ENCODE measurements at places on chromosomes 3 and 15. TPM values are rescaled to one million over a fixed set of nuclear protein-coding genes. Genes with fewer than 3 reads are reported as not detected.

- no peak for DNase-seq
Measured at GRCh38 chr3:98532275-98532637, 478 bp downstream of the GPR15 start.

DNA sequence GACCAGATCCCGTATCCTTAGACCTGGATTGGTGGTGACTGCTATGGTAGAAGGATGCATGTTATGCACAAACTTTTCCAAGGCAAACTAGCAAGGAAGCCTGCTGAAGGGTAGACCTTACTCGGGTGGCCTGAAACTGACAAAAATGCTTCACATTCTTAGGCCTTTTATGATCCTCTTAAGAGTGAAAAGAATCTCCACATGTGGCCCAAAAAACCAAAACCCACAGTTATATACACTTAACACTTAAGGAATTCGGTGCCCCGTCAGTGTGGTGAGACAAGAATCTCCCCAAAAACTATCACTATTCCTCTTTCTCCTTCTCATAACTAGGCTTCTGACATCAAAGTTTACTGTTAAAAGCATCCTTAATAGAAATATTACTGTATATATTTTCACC lies 130.1 kb upstream of the SOX2 start:
- no peak for DNase-seq

- no peak for DNase-seq
Measured at GRCh38 chr3:535566-536416, 339.2 kb downstream of the CHL1 start.

DNA sequence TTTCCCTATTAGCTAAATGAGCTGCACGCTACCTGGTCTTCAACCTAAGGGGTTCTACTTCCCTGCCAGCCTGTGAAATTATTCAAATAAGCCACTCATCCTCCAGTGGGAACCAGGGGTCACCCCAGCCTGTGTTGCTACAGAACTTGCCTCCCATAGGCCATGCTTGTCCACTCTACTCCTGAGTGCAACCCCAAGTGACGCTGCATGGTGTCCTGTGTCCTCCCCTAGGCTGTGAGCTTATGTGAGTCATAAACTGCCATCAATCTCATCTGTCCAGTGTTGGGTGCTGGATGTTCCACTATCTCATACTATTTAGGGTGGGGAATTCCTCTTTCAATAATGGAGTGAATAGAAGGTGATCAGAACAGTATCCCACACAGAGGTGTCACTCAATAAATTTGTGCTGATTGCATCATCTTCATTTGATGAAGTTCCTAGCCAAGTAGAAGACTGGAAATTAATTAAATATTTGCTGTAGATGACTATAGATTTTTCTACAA lies 49.8 kb upstream of the SSR3 start:
- DNase-seq: no peak

GRCh38 chr3:87318617-87319021 lies 42.2 kb upstream of the POU1F1 start:
- DNase-seq: no peak

GRCh38 chr15:39061952-39062464 lies 497.4 kb upstream of the RASGRP1 start:
- no peak for DNase-seq

DNA sequence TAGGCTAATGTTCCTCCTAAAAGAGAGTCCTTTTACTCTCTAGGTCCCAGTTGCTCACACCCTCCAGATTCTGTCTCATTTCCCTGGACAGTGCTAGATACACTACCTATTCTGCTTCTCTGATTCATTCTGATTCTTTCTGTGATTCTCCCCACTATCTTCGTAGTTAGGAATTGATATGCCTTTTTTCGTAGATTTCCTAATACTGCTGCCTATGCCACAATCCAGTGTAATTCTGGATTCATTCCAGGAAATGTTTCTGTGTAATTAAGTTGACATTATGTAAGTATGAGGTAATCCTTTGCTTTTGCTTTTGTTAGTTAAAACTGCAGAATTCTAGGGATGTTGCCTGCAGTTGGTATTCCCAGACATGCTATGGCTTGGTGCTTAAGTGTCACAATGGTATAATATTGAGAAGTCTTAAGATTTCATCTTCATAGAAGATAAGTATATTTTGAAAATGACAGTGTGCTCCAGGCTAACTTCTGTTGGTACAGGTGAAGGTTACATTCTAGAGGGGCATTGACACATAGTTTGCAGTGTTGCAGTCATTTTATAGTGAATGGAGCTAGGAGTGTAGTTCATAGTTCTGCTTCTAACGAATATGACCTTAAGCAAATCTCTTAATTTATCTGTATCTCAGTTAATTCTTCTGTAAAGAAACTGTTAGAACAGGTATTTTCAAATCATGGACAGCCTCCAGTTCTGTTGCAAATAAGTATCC lies 54.3 kb downstream of the RIOX2 start:
- DNase-seq: no peak

- DNase-seq: no peak
Measured at GRCh38 chr3:64382153-64382552, 156.9 kb upstream of the PRICKLE2 start.

DNA sequence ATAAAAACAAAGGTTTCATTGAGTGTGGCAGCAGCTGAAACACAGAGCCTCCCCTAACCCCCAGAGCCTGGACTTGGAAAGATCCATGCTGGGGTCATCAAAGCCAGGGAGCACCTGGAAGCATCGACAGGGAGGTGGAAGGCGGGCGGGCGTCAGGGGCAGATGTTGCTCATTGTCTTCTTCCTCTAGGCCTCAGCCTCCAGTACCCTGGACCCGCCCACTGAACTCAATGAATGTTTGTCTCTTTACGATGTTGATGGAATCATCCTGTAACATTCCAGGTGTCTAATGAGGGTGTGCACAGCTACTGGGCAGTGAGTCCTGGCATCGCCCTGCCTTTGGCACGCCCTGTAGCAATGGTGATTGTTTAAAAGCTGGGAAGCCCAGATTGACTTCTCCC lies 9.8 kb downstream of the GP5 start:
- no peak for DNase-seq

- DNase-seq: no peak
Measured at GRCh38 chr3:33221241-33221640, 2.6 kb upstream of the SUSD5 start.

- DNase-seq: no peak
Measured at GRCh38 chr3:112794622-112795172, 52.0 kb downstream of the CD200R1L start.

- no peak for DNase-seq
Measured at GRCh38 chr3:9951126-9951525, 1.1 kb downstream of the PRRT3 start.

GRCh38 chr3:168051531-168052471 lies 43.9 kb downstream of the GOLIM4 start:
- no peak for DNase-seq

GRCh38 chr15:35519541-35520149 lies 26.3 kb downstream of the DPH6 start:
- no peak for DNase-seq

DNA sequence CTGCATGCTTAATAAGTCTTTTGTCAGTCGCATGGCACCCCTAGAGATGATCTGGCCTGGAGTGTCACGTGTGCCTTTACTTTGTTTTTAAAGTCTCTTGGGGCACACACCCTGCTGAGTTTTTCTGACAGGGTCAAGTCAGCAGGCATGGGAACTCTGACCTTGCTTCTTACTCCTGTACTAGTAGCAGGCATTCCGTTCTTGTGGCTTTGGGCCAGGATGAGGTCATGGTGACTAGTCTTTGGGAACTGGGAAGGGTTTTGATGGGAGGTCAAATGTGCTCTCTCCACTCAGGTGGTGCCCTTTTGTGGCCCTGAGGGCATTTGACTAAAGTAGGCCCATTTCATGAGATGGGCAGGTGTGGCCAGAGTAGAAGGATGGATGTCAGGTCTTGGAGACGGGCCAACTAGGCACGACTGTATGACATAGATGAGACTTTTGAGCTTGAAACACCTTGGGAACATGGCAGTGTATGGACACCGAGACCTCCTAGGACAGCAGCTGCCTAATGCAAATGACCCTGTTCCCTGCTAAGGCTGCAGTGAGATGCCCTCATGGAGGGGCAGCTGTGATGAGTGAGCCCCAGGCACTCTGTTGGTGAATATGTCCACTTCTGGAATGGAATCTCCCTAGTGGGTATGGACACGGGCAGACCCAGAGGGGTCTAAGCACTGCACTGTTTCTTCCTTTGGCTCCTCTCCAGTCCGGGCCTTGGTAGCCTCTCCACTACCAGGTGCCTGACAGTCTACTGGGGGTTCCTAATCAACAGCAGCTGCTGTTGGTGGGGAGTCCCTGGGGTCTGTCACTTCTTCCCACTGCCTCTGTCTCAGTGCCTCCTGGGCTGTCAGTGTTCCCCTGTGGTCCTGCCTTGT lies 16.4 kb downstream of the SRPRB start:
- DNase-seq: no peak

DNA sequence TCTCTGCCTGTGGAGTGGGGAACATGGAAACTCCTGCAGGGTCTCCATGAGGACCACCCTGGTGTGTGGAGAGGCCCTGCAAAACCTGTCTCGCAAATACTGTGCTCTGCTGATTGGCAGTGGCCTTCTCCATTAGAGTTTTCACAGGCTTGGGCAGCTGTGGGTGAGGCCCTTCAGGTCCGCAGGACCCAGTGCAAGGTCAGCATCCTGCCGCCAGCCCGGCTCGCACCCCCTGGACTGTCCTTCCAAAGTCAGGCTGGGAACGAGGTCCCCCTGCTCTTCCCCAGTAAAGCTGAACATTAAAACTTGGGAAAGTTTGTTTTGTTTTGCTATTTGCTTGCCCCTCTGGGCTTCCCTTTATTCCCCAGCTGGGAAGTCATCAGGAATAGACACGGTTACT lies 85.0 kb upstream of the PLXNA1 start:
- DNase-seq: no peak

DNA sequence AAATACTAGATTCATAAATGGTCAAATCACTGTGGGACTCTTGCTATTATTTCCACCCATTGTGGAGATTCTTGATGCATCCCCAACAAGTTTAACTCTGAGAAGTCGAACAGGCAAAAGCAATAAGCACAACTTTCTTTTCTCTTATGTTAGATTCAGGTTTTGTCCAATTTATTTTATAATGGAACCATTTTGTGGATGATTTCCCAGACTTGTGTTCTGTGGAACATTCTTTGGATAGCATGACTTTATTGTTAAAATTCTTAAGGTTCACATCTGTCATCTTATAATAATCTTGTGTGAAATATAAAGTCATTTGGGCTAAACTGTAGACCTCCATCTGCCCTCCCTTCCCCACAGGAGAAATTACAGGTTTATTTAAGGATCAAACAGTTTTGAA lies 213.7 kb downstream of the LPP start:
- DNase-seq: no peak

DNA sequence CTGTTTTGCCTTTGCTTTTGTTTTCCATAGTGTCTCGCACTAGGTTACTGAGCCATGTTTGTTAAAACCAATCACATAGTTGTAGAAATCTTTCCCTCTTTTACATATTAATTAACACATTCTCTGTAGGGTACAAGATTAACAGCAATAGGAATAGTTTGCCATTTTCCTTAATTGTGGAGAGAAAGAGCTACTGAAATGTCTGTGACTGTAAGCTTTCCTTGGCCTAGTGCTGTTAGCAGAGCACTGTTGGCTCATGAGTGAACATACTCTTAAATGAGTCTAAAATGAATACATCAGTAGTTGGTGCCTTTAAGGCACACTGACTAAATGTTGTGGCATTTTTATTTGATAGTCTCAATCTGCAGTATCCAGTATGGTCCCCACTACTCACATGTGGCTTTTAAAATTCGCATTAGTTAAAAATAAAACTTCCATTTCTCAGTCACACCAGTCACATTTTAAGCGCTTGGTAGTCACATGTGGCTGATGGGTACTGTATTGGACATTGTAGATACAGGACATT lies 28.2 kb downstream of the CHD2 start:
- DNase-seq: no peak

GRCh38 chr15:65612616-65612946 lies 1.6 kb upstream of the INTS14 start:
- DNase-seq: no peak

GRCh38 chr15:92989470-92989869 lies 89.3 kb downstream of the CHD2 start:
- no peak for DNase-seq

DNA sequence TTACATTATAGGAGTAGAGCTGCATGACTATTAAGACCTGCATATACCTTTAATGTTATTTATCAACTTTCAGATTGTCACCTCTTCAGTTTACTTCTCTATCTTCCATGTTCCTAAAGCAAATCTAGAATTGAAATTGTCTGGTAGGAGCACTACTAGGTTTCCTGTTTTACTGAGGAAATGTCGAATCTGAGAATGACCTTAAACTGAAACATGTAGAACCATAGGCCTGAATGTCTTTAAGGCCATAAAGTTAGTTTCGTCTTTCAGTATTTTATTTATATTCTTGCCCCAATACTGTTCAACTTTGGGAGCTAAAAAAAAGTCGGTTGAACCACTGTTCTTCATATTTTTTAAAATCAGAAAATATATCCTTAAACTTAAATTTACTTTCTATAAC lies 92.7 kb downstream of the IL1RAP start:
- no peak for DNase-seq

DNA sequence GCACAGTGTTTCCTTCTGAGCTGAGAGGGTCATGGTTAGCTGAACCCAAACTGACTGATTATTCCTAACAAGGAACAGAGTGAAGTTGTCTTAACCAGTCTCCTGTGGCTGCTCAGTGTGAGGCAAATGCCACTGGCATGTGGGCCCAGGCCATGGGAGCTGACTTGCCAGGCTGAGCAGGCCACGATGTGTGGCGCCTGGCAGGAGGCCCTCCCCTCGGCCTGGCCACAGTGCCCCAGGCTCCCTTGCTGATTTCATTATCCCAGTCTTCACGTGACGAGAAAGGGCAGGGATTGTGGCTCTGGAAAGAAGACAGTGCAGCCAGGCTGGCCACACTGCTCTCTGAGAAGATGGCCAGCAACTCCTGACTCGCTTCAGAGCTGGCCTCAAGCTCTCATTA lies 58.8 kb downstream of the SLCO2A1 start:
- no peak for DNase-seq

- no peak for DNase-seq
Measured at GRCh38 chr3:117820658-117821299, 1111.2 kb downstream of the TUSC7 start.

DNA sequence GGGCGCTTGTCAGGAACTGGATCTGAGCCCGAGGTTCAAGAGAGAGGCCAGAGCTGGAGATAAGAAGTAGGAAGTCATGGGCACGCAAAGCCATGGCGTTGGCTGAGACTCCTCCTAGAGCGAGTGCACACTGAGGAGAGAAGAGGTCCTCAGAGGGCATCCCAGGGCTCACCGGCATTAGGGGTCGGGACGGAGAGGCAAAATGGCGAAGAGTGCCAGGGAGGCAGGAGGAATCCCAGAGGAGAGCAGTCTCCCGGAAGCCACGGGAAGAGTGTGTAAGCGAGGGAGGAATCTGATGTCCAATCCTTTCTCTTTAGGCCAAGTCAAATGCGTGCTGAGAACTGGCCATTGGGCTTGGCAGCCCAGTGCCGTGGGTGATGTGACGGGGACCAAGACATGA lies 24.0 kb downstream of the EFCC1 start:
- DNase-seq: no peak

- DNase-seq: no peak
Measured at GRCh38 chr3:81550415-81550814, 211.0 kb downstream of the GBE1 start.

GRCh38 chr3:69737392-69737791 lies 1.9 kb upstream of the MITF start:
- DNase-seq: no peak

GRCh38 chr3:120192159-120192558 lies 92.9 kb downstream of the GPR156 start:
- no peak for DNase-seq

- no peak for DNase-seq
Measured at GRCh38 chr3:33425453-33425852, 14.8 kb downstream of the UBP1 start.

GOLGA6B gene
- total RNA-seq: not detected

C3orf49 gene
- total RNA-seq: not detected

RETNLB gene
- not detected for total RNA-seq

SI gene
- not detected for total RNA-seq

NIPA2 gene
- 47.1 TPM for total RNA-seq

PLA1A gene
- not detected for total RNA-seq

TRH gene
- not detected for total RNA-seq
